ENCODE measurements at places on chromosomes 12 and 14.

GRCh38 chr14:86321151-86321550 lies 791.2 kb downstream of the FLRT2 start:
- DNase-seq = no peak

GRCh38 chr12:51779876-51780275 lies 68.6 kb downstream of the FIGNL2 start:
- DNase-seq = no peak

GRCh38 chr14:90568405-90568804 lies 171.6 kb downstream of the CALM1 start:
- DNase-seq = no peak

DNA sequence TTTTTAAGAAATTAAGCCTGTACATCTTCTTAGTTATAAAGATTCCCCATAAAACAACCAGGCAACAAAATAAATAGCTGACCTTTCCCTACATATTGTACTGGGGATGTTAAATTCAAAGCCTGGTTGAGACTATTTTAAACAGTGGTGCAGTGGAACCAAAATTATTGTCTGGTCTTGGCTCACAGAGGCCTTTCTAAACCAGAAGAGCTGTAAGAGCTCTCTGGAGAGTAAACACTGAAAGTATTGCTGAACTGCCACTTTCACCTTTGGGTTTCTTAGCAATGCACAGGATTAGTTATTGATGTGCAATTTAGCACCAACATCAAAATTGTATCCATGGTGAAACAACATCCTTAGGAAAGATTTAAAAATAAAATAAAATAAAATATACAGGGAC lies 20.6 kb downstream of the RACGAP1 start:
- DNase-seq = no peak

- DNase-seq = no peak
Observed at GRCh38 chr12:11901701-11902524, 168.8 kb upstream of the BCL2L14 start.
